Breast epithelium (tissue), 4 donors: ENCODE measurements at places on chromosomes 6 and 20. TPM values are rescaled to one million over a fixed set of nuclear protein-coding genes. Genes with fewer than 3 reads are reported as not detected.

Gene KIAA0408
- total RNA-seq: 2.2 TPM

Gene SCAND1
- total RNA-seq: 89.6 TPM

Gene FAM83D
- total RNA-seq: 0.64 TPM

Gene PDYN
- not detected for total RNA-seq

Gene FGD2
- total RNA-seq: 51.4 TPM

Gene LTA
- 0.29 TPM for total RNA-seq

Gene NR2E1
- total RNA-seq: not detected

Gene NKX2-2
- total RNA-seq: not detected

Gene RIPOR3
- 35.5 TPM for total RNA-seq

Gene PREX1
- 65.1 TPM for total RNA-seq

Gene KIF25
- 0.66 TPM for total RNA-seq

Gene KIF3B
- 24.6 TPM for total RNA-seq

Gene OOEP
- total RNA-seq: not detected

- DNase-seq: no peak
Measured at GRCh38 chr6:94215552-94215951, 796.2 kb upstream of the EPHA7 start.

DNA sequence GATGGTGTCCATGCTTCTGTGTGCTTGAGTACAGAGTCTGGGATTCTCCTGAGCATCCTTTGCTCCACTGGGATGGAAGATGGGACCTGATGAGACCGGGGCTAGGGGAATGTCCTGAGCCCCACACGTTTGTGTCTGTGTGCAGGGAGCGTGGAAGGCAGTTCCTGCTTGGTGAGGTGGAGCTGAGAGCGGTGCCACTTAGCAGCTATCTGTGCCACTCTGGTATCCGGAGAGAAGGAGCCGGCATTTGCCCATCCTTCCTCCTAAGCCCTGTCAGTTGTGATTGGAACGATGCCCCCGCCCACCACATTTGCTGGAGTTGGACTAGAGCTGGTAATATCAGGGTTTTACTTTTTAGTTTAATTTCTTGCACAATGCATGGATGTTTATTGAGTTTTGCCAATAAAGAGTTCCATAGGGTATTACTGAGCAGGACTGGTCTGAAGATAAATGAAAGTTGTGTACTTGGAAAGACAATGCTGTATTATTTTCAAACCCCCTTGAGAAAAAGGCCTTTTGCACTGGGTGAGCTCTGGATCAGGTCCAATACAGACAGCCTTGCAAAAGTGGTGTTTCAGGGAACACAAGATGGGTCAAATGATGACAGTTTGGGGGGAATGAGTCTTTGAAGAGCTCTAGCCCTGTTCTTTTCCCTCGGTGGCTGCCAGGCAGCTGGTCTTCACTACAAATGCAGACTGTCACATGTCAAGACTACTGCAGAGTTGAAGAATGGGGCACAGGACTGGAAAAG, 130.8 kb downstream of the SYCP2 start:
- DNase-seq: no peak

- no peak for DNase-seq
Measured at GRCh38 chr20:23528867-23529431, 38.0 kb downstream of the CST8 start.

DNA sequence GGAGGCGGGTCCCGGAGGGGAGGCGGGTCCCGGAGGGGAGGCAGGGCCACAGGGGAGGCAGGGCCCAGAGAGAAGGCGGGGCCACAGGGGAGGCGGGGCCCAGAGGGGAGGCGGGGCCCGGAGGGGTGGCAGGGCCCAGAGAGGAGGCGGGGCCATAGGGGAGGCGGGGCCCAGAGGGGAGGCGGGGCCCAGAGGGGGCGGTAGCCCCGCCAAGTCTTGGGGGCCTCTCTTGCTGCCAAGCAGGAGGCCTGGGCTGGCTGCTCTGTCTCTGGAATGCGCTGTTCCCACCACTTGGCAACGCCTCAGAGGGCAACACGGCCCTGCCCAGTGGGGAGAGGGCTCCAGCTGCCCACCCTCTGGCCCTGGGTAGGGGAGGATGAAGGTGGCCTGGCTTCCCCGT, 80.5 kb downstream of the YTHDF1 start:
- DNase-seq: peak; percentile 36

- DNase-seq: no peak
Measured at GRCh38 chr6:90413867-90414266, 117.2 kb upstream of the BACH2 start.

DNA sequence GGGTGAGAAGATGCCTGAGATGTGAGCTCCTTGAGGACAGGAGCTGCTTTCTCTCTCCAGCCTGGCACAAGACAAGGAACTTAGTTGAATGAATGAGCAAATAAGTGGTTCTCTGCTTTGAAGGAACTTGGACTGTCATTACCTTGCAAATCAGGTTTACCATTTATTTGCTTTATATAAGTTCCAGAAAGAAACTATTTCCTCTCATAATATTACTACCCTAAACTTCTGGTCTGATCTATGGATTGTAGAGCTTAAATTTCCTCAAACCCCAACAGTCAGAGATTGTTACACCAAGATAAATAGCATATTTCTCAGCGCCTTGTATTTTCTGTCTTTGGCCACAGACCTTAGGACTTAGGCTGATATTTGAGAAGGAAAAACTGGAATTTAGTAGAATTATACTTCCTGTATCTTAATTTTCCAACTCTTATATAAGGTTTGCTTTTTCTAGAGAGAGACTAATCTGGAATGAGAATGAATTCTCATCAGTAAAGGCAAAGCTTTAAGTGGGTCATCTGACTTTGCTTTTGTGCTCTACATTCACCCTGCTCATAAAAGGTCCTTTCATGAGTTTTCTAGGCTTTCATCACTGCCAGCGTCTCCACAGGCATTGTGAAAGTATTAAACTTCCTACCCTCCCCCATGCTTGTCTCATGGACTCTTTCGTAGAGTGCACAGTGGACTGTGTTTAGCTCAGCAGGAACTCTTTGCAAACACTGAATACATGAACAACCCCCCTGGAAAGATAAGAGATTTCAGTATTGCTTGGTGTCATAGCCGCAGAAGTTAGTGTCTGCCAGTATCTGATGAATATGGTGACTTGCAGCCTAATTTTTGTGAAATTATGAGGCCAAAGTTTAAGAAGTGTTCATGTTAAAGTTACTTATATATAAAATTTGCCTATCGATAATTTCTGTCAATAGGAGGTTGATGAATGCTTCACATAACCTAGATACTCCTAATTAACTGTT, 74.0 kb downstream of the PTPRA start:
- DNase-seq: no peak

DNA sequence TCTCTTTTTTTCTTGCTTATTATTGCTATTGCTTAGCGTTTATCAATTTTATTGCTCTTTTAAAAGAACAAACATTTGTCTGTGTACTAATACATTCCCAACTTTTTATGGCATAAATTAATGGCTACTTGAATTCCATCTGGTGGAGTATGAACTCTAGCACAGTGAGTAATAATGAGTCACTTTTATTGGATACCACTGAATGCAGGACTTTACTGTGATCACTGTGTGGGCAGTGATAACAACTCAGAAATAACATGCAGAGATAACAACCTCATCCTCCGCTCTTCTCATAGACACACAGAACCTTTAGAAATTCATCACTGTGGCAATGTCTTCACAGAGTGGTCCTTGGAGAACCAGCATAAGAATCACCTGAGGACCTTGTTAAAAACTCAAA, 174.9 kb upstream of the PRND start:
- no peak for DNase-seq

GRCh38 chr20:63370618-63371187, 9.6 kb upstream of the CHRNA4 start:
- DNase-seq: no peak

GRCh38 chr6:137937834-137938233, 70.8 kb downstream of the TNFAIP3 start:
- no peak for DNase-seq

- DNase-seq: no peak
Measured at GRCh38 chr20:39259010-39259803, 297.1 kb downstream of the DHX35 start.

DNA sequence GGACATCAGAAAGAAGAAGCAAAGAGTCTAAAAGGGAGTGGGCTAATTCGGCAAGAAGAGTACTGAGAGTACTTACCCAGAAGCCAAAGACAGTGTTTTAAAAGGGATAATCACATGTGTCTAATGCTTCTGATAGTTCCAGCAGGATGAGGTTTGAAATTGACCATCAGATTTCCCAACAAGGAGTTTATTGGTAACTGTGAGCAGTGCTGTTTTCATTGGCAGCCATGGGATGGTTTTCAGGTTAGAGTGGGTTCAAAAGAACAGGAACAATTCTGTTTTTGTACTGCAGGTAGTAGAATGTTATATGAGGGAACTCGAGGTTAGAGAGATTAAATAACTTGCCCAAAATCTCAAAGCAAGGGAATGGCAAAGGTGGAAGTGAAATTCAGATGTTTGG, 8.5 kb downstream of the RNF217 start:
- no peak for DNase-seq

- DNase-seq: no peak
Measured at GRCh38 chr6:32655203-32655710, 11.2 kb downstream of the HLA-DQB1 start.

DNA sequence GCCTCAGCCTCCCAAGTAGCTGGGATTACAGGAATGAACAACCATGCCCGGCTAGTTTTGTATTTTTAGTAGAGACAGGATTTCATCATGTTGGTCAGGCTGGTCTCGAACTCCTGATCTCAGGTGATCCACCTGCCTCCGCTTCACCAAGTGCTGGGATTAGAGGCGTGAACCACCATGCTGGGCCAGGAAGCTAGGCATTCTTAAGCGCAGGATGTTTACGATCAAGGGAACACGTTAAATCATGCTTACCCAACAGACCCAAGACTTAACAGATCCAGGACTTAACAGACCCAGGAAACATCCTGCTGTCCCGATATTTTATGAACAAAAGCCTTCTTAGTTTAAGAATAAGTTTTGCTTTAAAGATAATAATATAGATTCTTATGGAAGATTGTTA, 9.1 kb downstream of the PTGIS start:
- DNase-seq: no peak

GRCh38 chr20:3612795-3613572, 50.2 kb downstream of the GFRA4 start:
- no peak for DNase-seq

GRCh38 chr6:74366634-74367033, 670.6 kb downstream of the CD109 start:
- no peak for DNase-seq

- DNase-seq: no peak
Measured at GRCh38 chr6:42326248-42326647, 108.6 kb upstream of the MRPS10 start.

GRCh38 chr20:19582782-19583181, 175.3 kb upstream of the RIN2 start:
- no peak for DNase-seq

DNA sequence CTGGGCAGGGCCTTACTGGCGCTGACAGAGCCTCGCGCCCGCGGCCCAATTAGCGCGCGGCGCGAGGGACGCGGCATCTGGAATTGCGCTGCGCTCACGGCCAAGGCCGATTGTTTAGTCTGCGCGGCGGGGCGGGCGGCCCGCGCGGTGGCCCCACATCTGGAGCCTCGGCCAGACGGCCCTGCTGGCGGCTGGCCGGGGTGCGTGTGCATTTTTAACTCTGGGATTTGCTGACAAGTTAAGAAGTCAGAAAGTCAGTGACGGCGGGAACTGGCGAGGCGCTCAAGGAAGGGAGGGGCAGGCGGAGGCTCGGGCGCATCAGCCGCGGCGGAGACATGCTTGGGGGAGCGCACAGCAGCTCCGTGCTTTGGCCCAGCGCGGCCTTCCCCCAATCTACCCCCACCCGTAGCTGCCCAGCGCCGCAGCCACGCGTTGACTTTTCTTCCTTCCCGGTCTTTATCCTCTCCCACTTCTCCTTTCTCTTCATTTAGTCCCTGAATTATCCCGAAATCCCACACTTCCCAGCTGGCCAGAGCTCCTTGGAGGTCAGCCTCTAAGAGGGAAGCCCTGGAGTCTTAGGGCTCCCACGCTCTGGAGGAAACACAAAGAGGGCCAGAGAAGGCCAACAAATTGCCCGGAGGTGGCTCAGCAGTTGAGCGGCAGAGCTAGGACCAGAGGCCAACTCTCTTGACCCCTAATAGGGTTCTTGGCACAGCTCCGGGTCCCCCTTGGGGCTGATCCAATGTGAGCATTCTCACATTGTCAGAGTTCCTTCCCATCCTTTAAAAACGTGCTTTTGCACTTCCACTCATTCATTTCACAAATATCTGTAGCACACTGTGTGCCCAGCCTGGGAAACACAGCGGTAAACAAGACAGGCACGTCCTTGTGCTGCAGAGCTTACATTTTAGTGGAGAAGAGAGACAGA, 40.8 kb upstream of the FOXP4 start:
- peak; percentile 57 for DNase-seq

DNA sequence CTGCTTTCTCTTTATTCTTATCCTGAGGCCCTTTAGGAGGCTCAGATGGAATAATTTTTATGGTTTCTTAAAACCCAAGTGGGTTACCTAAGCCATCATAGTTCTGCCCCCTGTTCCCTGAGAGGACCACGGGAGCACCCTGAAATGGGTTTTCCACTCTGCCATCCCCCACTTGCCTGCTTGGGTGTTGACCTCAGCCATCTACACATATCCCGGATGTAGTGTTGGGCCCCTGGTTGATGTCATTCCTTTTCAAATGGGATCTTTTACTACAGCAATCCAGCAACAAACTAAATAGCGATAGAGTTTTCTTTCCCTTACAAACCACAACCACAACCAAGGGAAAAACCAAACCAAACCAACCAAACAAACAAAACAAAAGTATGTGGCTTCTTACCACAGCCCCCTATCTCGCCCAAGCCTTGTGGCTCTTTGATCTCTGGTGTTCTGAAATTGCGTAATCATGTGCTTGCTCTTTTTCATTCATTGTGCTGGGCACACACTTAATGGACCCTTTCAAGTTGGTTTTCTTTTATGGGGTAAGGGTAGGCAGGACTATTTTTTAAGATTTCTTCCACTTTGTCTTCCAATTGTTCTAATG, 154.9 kb downstream of the ESR1 start:
- no peak for DNase-seq

GRCh38 chr20:22801528-22801927, 217.2 kb upstream of the FOXA2 start:
- DNase-seq: no peak

DNA sequence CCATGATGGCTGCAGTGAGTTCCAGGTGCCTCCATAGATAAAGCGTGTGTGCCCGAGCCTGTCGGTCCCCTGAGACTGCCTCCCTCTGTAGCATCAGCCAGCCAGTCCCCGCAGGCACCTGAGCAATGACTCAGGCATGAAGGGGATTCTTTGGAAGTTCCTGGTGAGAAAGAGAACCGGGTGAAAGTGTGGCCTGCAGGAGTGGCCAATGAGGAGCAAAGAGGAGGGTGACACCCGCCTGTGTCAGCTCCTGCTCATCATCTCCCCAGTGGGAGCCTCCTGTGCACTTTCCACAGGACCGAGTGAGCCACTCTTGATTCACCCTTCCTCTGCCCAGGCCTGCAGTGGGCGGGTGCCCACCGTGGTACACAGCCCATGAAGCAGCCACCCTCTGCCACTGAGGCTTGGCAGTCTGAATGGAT, 71.2 kb upstream of the PTPN1 start:
- DNase-seq: no peak
